ENCODE measurements at places on chromosomes 5 and 9.

GRCh38 chr5:159531554-159532105 lies 201.3 kb upstream of the IL12B start:
- no peak for DNase-seq

DNA sequence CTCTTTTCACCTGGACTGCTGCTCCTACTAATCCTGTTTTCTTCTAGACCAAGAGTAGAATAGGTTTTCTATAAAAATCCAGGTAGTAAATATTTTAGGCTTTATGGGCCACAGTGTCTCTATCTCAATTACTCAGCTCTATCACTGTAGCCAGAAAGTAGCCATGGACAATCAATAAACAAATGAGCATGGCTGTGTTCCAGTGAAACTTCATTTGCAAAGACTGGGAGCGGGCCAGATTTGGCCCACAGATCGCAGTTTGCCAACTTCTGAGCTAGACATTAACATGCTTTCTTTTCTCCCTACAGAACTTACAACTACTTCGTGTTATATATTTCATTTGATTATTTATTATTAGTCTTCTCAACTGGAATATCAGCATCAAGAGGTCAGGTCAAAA lies 30.2 kb downstream of the BRINP1 start:
- DNase-seq: no peak

DNA sequence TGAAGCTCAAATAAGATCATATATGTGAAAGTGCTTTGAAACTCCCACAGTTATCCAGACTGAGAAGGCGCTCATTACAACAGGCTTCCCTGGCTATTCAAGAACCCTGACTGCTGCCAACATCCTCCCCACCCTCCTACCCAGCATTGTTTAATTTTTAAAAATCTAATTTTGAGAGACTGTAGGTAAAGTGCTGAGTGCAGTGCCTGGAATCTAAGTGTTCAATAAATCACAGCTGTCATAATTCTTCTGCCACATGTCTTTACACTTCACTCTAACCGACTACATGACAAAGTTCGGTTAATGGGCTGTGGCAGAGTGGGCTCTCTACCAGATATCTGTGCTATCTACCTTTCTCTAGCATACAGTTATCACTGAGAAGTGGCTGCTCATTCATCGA lies 255.6 kb upstream of the C9orf72 start:
- no peak for DNase-seq

DNA sequence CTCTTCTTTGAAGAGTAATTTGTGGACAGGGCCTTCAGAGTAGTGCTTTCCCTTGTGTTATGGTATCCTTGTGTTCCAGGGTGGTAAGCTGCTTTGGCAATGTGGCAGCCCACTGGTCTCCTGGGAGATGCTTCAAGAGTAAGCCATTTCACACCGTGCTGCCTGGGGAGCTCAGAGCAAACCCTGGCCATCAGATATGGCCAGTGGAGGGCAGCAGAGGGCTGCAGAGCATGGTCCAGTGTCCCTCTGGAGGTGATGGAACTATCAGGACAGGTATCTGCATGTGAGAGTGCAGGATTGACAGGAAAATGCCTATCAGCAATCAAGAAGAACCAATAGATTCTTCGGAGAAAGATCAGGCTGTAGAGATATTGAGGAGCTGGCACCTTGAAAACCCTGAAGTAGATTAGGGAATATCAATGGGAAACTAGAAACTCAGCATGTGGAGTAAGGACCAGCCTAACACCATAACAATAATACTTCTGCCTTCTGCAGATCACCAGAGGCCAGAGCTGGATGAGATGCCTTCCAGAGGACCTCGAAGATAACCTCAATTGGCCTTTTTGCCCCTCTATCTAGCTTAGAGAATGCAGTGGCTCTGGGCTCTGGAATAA lies 90.8 kb downstream of the PLPPR1 start:
- DNase-seq: peak; percentile 10

- peak; percentile 16 for DNase-seq
Measured at GRCh38 chr9:128828719-128829452, 708 bp downstream of the SPOUT1 start.

DNA sequence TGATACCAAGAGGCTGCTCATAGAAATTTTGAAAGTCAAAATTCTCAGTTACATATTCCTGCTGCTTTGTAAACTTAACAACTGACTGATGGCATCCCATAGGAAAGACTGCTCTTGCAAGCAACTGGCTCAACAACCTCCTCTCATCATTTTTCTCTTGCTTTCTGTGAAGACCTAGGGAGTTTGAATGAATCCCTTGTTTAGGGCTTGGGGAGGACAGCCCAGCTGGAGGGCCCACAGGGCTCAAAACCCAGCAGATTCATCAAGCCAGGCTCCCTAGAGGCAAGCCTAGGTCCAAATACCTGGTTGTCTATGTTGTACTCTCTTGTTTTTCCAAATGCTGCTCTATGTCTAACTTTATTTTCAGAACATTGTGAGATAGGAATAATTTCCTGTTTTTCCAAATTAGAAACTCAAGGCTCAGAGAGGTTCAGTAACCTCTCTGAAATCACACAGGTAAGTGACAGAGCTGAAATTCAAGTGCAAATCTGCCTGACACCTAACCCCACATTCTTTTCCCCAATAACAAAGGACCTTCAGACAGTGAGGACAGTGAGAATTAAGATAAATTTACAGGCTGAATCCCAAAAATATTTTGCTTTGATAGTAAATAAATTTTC lies 558.9 kb upstream of the KLF4 start:
- DNase-seq: no peak

DNA sequence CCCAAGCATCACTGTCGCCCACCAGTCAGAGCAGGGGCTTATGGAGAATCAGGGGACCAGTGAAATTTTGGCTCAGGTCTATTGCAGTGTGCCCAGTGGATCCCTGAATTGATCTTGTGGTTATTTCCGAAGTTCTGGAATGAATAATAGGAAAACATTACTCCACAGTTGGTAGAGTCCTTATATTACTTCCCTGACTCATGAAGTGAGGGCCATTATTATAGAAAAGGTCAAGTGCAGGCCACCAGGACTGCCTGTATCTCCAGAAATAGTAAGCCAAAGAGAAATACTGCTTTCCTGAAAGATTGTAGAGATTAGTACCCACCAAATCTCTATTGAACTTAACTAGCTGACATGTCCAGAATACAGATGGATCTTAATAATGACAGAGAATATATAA lies 335.0 kb downstream of the NPR3 start:
- DNase-seq: no peak

DNA sequence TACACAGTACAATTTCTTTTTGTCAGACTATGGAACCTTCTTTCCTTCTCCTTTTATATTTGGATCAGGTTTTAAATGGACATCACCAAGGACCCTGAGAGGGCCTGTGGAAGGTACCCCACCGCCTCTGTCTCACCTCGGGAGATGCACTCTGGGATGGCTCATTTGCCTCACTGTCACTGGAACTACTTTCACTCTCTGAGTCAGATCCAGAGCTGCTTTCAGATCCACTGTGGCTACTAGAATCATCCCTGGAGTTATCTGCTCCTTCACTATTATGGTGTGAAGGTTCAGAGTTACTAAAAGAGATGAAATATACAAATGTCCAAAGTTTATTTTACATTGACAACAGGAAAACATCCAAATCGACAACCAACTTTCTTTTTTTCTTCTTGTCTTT lies 24.6 kb downstream of the LEAP2 start:
- peak; percentile 25 for DNase-seq

GRCh38 chr5:113005454-113005853 lies 28.9 kb downstream of the DCP2 start:
- no peak for DNase-seq

DNA sequence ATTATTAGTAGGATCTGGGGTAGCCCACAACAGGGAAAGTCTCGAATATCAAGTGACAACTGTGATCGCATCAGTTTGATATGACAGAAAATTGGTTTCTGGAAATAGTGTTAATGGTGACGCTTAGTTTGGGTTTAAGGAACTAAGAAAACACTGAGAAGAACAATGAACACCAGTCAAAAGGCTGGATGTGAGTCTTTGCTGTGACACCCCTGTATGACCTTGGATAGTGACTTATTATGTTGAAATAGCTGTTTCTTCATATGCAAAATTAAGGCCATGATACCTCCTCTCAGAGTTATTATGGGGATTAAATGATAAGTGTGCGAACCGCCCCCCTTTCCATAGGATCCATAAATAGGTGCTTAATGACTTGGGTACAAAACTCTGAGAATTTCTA lies 926 bp downstream of the DNAJC25 start:
- DNase-seq: no peak

GRCh38 chr9:101158361-101158760 lies 129.8 kb downstream of the PLPPR1 start:
- no peak for DNase-seq

- peak; percentile 49 for DNase-seq
Measured at GRCh38 chr9:91949946-91950664, at the start of gene ROR2. Gene ROR2 (minus strand): TSS chr9:91950228.

GRCh38 chr5:125775896-125776295 lies 647.3 kb upstream of the GRAMD2B start:
- DNase-seq: no peak

Measured in activated CD4-positive, alpha-beta T cell treated with anti-CD3 and anti-CD28 coated beads, Interleukin-2, Interleukin-4, amounts not matched to agents 100 ng/mL and 50 ng/mL, durations not matched to agents 16 hours and 8 hours (primary cell).